Heart right ventricle (tissue), 16 donors: ENCODE measurements at places on chromosomes 1 and 21. TPM values are rescaled to one million over a fixed set of nuclear protein-coding genes. Genes with fewer than 3 reads are reported as not detected.

Gene CTNNBIP1
- 66.0 TPM for total RNA-seq

Gene COL8A2
- total RNA-seq = 0.75 TPM

Gene NDC1
- total RNA-seq = 6.0 TPM

- DNase-seq = no peak
Measured at GRCh38 chr1:155598842-155599331, 11.1 kb upstream of the MSTO1 start.

GRCh38 chr1:54331091-54331772 lies 75.0 kb downstream of the SSBP3 start:
- no peak for DNase-seq

DNA sequence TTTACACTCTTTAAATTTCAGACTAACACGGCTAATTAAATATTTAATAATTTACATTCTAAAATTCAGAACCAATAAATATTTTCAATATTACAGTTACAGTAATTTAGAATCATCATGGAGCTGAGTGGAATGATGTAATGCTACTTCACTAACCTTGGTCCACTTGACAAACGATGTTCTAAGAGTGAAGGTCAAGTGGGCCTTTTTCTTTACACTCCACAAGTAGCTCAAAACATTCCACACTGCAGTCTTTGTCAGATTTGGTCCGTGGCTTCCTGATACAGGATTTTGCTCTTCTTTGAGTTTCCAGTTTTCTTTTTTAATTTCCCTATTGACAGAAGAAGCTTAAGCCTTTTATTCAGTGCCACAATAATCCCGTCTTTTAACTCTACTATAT lies 164.6 kb upstream of the NRIP1 start:
- DNase-seq = no peak

DNA sequence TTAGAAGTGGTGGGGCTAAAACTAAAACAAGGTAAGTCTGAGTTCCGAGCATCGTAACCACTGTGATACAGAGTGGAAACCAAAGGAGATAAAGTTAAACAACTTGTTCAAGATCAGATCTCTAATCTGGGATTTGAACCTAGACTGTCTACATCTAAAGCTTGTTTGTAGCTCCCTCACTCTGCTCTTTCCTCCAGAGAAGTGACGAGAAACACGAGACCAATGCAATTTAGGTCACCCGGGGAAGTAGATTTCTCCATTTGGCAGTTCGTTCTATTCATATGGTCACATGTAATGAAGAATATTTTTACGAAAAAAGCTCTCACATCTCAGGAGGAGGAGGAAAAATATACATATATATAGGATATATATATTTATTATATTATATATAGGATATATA lies 1.8 kb downstream of the ADORA3 start:
- DNase-seq = no peak

DNA sequence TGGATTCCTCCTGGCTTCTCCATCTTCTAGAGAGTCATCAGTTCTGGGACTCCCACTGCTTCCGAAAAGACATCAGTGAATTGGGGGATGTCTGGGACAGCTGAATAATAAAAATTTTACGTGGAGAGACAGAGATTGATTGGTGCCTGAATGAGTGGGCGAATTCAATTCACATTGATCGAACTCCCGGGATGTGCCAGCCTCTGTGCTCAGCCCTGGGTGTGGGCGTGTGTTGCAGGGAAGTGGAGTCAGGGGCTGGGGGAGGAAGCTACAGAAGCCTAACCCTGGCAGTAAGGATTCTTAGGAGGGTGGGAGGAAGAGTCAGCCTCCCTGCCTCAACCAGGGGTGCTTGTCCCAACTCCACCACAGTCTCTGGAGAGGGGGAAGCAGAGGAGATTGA lies 18.0 kb upstream of the STUM start:
- no peak for DNase-seq

GRCh38 chr1:92488832-92489231 lies 2.1 kb upstream of the GFI1 start:
- no peak for DNase-seq

GRCh38 chr1:116314305-116314919 lies 58.6 kb upstream of the ATP1A1 start:
- no peak for DNase-seq

DNA sequence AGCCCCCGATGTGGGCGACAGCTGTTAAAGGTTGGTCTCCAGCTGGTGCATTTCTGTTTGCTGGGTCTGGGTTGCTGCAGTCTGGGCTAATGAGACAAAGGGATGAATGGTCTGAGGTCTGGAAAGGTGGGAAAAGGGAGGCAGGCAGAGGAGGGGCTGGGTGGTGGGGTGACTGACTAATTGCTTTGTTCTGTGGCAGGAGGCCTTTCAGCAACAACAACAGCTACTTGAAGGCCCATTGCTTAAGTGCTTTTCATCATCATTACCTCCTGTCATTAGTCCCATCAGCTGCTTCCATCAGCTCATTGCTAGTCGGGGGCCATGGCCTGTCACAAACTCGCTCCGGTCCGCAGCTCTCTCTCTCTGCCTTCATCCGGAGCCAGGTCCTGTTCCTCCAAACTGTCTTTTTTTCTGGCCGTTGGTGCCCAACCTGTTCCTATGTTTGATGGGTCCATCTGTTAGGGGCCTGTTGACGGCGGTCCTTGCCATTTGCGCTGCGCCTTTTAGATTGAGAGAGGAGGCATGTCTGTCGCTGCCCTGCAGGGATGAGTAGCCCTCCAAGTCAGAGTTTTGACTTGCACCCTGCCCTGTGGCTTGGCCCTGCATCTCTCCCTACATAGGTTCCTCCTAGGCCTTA lies 105.6 kb upstream of the PLXNA2 start:
- no peak for DNase-seq

GRCh38 chr1:27687906-27688305 lies 15.9 kb upstream of the IFI6 start:
- DNase-seq = no peak

- DNase-seq = no peak
Measured at GRCh38 chr1:162823771-162824525, 33.4 kb downstream of the HSD17B7 start.

DNA sequence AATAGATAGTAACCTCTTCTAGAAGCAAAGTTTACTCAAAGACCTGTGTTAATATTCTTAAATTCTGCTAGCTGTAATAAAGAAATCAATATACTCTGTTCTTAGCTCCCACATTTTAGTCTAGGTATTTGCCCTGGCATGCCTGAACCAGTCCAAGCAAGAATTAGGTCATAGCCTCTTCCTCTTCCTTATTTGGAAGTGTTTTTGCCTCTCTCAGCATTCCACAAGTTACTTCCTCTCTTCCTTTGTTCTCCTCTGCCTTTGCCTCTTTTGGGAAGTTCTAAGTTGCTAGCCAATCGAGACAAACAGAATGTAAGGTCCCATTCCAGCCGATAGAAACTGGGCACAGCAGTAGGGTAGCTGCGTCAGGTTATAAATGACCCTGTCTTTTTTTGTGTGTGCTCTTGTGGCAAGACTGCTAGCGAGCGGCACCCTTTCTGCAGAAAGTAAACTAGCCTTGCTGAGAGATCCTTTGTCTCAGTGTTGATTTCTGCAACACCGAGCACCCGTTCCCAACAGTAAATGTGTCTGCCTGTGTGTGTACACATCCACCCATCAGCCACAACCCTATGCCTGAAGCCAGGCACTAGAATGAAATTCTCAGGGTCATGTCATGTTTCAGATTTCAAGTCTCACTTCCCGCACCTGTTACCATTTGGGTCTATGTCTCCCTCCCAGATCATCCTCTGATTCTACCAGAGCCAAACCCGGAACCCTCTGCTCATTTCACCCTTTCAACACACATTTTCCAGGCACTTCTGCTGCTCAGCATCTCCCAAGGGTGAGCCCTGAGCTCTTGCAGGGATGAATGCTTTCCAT lies 37.5 kb downstream of the LRRC3 start:
- no peak for DNase-seq

DNA sequence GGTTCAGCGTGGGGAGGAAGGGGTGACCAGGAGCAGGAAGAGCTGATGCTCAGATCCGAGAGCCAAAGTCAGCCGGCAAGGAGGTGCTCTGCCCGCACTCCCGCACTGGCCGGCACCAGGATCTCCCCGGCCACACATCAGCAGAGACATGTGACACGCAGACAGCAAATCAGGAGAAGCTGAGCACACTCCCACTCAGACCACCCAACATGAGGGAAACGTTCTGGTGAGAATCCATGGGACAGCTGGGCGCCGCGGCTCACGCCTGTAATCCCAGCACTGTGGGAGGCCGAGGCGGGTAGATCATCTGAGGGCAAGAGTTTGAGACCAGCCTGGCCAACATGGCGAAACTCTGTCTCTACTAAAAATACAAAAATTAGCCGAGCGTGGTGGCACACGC lies 18.6 kb upstream of the PTTG1IP start:
- DNase-seq = no peak
